Stimulated activated CD8-positive, alpha-beta memory T cell treated with anti-CD3 and anti-CD28 coated beads, Interleukin-12 subunit alpha, Interleukin-12 subunit beta, amount 100 ng/mL, for 4 hours (primary cell): ENCODE measurements at places on chromosomes 7 and 10.

- DNase-seq: no peak
Measured at GRCh38 chr10:78507510-78508160, 474.0 kb downstream of the RPS24 start.

DNA sequence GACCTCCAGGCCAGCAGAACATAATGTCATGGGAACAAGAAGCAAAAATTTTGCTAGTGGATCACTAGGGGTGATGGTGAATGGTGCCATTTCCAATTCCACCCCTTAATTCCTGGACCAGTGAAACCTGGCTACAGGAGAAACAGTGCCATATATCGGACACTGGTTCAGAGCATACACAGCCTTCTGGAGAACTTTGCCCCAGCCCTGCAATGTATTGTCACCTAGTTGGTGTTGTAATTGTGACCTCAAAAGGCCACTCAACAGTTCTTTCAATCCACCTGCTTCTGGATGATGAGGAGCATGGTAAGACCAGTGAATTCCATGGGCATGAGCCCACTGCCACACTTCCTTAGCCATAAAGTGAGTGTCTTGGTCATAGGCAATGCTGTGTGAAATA is 59.8 kb upstream of the AASS start:
- no peak for DNase-seq

DNA sequence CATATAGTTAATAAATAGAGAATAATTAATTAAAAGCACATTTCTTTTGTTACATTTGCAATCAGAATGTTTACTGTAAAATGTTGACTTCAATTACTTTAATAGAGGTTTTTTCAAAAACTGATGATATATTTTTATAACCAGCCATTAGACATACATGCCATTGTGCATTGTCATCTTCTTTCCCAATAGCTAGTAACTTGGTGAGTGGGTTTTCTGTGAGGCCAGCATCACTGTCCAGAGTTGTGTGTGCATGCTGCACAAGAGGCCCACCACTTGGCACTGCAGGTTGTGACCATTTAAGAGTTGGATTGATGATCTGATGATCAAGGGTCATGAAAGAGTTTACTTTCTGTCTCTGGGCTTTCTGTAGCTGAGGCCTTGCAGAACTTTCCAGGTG is 46.5 kb downstream of the TFEC start:
- DNase-seq: no peak

- DNase-seq: no peak
Measured at GRCh38 chr10:72315611-72316385, 38.9 kb downstream of the DNAJB12 start.

DNA sequence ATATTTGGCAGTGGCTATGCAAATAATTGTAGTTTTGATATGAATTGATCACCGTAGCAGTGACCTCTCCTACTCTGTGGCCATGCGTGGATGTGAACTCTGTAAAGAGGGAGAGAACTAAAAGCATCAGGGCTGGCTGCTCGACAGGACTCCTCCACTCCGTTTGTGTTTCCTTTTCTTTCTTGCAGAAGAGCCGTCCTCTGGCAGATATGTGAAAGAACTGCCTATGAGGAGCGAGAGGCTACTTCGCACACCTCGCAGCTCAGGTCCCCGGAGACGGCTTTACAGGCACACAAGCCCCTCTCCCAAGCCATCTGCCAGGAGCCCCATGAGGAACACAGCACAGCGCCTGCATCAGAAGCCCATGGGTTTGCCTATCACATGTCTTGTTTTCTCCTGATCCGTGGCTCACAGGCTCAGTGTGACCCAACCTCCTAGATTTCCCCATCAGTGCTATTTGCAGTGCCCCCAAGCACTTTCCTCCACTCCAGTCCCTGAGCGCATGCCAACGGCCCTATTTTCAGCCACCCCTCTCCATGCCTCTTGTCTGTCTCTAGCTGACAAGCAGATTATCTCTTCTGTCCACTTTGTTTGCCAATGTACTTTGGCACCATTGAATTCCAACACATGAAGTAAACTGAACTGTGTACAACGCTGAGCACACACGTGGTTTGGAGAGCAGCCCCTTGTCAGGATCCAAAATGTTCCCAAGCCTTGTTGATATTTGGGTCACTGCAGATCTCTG is 164.3 kb upstream of the AKR1E2 start:
- DNase-seq: no peak

DNA sequence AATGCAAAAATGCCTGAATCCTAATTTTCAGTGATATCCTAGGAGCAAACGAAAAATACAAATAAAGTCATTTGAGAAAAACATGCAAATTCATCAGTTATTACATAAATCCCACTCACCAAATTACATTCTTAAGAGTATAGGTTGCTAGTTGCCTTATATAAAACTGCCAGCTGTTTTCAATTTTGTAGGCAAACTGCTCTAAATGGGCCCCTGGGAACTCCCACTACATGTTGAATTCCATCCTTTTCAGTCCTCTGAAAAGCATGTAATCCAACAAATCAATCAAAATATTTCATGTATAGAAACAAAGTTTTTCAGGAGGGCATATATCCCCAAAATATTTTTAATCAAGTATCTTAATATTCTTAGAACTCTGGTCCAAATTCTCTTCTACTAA is 2.1 kb upstream of the JMJD1C start:
- no peak for DNase-seq
